Fibroblast of lung (primary cell): ENCODE measurements at places on chromosomes 12 and 14. TPM values are rescaled to one million over a fixed set of nuclear protein-coding genes. Genes with fewer than 3 reads are reported as not detected.

- no peak overlapping the region for H3K4me3 ChIP-seq
- DNase-seq: no peak
- H3K4me1 ChIP-seq: no peaks in the 10 kb centered on the region
- no peaks in the 10 kb centered on the region for H3K27me3 ChIP-seq
- no peak overlapping the region for H3K27ac ChIP-seq
Observed at GRCh38 chr12:5447320-5447719, 15.4 kb downstream of the NTF3 start.

DNA sequence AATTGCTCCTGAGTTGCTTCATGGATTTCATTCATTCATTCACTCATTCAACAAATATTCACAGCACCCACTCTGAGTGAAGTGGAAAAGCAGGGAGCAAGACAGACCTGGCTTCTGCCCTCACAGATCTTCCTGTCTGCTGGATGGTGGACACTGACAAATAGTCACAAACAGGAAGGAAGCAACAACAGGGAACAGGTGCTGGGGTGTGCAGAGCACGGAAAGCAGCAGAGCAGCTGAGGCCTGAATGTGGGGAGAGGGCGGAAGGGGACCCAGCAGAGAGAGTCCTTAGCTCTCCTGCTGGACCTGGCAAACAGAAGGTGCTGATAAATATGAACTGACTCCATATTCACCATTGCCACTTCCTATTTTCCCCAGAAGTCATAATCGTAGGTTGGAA is 54.4 kb downstream of the SETD3 start:
- no peak overlapping the region for H3K27ac ChIP-seq
- no peak overlapping the region for H3K4me3 ChIP-seq
- H3K36me3 ChIP-seq: no peaks in the 10 kb centered on the region
- no peak for DNase-seq
- H3K27me3 ChIP-seq: no peaks in the 10 kb centered on the region

Gene MYBPC1
- total RNA-seq: not detected in 2 replicates

Gene KLHL33
- 0.26 and 1.5 TPM in 2 replicates for total RNA-seq

Gene CCDC60
- total RNA-seq: not detected in 2 replicates
